Activated CD8-positive, alpha-beta T cell treated with anti-CD3 and anti-CD28 coated beads for 36 hours (primary cell): ENCODE measurements at places on chromosomes 11 and 22. TPM values are rescaled to one million over a fixed set of nuclear protein-coding genes. Genes with fewer than 3 reads are reported as not detected.

- no peaks in the 10 kb centered on the region for H3K36me3 ChIP-seq
- no peak overlapping the region for H3K27ac ChIP-seq
- no peak for DNase-seq
- no peaks in the 10 kb centered on the region for H3K4me1 ChIP-seq
- no peak overlapping the region for H3K4me3 ChIP-seq
These were observed 7.8 kb downstream of the TST start for GRCh38 chr22:37011472-37011871.

GRCh38 chr11:46319074-46319453 lies 28.2 kb upstream of the DGKZ start:
- H3K36me3 ChIP-seq: no peaks in the 10 kb centered on the region
- H3K27me3 ChIP-seq: no peaks in the 10 kb centered on the region
- H3K27ac ChIP-seq: peak overlapping the region; percentile 84

- H3K4me3 ChIP-seq: peak overlapping the region; percentile 65
- H3K27me3 ChIP-seq: peaks cover 32% of the 10 kb centered on the region
- no peak for DNase-seq
- H3K4me1 ChIP-seq: peaks cover 29% of the 10 kb centered on the region
- H3K27ac ChIP-seq: no peak overlapping the region
These were observed 1.2 kb downstream of the GAS2L1 start for GRCh38 chr22:29307596-29308147.

GRCh38 chr11:88066090-88066489 lies 109.2 kb downstream of the RAB38 start:
- H3K36me3 ChIP-seq: no peaks in the 10 kb centered on the region
- no peak overlapping the region for H3K4me3 ChIP-seq
- H3K27ac ChIP-seq: no peak overlapping the region
- no peak for DNase-seq

- no peaks in the 10 kb centered on the region for H3K27me3 ChIP-seq
- peaks cover 10% of the 10 kb centered on the region for H3K36me3 ChIP-seq
- DNase-seq: peak; percentile 68
- H3K4me3 ChIP-seq: peak overlapping the region; percentile 69
- peaks cover 72% of the 10 kb centered on the region for H3K4me1 ChIP-seq
- H3K27ac ChIP-seq: peak overlapping the region; percentile 93
These were observed 71.8 kb downstream of the UBASH3B start for GRCh38 chr11:122727101-122727929.

GRCh38 chr11:130202818-130203689 lies 43.5 kb downstream of the ST14 start:
- H3K27ac ChIP-seq: no peak overlapping the region
- DNase-seq: no peak
- H3K36me3 ChIP-seq: no peaks in the 10 kb centered on the region
- no peaks in the 10 kb centered on the region for H3K27me3 ChIP-seq
- no peak overlapping the region for H3K4me3 ChIP-seq
- H3K4me1 ChIP-seq: no peaks in the 10 kb centered on the region

DNA sequence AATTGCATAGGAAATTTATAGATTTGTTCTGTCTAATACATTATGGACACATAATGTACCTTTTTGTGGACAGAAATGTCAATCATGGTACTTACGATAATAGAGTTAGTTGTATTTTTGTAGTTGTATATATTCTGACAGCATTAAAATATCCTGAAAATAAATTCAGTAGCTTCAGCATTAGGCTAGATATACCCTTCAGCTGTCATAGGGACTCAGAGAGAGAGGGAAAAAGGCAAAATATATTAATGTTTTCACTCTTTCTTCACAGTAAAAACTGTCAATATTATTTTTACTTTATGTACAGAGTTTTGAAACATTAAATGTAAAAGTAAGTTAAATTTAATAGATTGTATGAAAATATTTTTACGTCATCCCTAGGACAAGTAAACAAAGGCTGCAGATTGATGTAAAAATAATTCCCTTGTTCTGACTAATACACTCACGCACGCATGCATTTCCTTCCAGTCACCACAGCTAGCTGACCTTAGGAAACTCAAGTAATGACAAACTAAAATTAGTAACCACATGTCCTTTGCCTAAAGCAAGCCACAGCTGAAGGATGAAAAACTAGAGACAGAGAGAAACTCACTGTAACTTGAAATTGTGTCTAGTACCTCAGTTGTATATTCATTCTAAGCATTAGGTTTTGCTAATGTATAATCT lies 104.7 kb upstream of the CARD18 start:
- no peaks in the 10 kb centered on the region for H3K4me1 ChIP-seq
- peaks cover 5% of the 10 kb centered on the region for H3K27me3 ChIP-seq
- no peaks in the 10 kb centered on the region for H3K36me3 ChIP-seq
- H3K27ac ChIP-seq: no peak overlapping the region
- DNase-seq: no peak

Gene SMIM35
- total RNA-seq: 0.32 TPM

Gene MMP1
- not detected for total RNA-seq
